ENCODE measurements at places on chromosomes 4 and X.

GRCh38 chr4:113684534-113685091, 76.9 kb downstream of the CAMK2D start:
- DNase-seq = no peak

DNA sequence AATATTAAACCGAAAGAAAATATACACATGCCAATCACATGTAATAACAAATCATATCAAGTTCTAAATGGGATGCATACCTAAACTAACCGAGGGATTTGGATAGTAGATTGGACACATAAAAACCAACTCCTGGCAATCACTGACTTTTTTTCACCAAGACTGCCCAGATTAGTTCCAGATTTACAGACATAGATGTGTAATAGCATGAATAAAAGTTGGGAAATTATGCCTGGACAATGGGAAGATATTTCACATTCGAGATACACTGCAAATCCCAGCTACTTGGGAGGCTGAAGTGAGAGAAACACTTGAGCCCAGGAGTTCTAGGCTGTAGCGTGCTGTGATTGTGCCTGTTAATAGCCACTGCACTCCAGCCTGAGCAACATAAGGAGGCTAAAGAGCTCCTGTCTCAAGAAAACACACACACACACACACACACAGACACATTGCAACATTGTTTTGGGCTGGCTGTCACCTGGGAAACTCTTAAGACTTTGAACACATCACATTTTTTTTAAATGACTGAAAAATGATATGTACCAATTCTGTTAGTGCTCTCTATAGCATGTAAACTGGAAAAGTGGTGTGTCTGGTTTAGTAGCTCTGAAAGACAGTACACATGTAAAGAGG, 5.7 kb downstream of the RAB40A start:
- DNase-seq = no peak

- DNase-seq = no peak
These were observed 362.2 kb upstream of the EMCN start for GRCh38 chr4:100880011-100880410.

- DNase-seq = no peak
These were observed 115.1 kb upstream of the DKK2 start for GRCh38 chr4:107151173-107151572.

DNA sequence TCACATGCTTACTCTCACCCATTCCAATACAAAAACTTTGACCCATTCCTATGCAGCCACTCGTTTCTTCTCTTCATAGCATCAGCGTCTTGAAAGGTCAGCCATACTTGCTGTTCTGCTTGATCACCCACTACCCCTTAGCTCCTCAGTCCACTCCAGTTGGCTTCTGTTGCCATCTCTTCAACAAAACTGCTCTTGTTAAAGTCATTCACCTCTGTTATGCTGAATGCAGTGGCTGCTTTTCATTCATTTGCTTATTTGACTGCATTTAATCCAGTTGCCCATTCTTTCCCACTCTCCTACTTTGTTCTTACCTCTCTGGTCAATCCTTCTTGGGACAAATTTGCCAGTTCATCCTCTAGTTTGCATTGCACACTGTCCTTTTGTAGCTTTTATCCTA, 24.9 kb downstream of the CEP135 start:
- DNase-seq = no peak

- no peak for DNase-seq
These were observed 637.9 kb downstream of the FAT4 start for GRCh38 chr4:125952631-125953030.

DNA sequence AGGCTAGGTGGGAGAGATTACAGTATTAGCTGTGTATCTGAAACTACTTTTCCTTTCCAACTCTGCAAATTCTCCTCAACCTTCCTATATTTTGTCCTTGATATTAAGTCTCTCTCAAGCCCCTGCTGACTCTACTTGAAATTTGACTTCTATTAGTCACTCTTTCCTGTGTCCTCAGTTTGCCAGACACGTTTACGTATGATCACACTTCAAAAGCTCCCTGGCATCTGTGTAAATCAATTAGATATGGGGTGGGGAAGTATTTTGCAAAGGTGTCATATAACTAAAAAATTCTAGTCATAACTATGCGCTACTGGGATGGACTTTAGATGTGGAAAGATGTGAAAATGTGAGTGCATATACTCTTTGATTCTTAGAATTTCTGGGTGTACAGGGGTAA, 67.4 kb upstream of the ARHGAP24 start:
- DNase-seq = no peak

- DNase-seq = no peak
These were observed 19.7 kb upstream of the AMELX start for GRCh38 chrX:11273544-11273943.

- DNase-seq = no peak
These were observed 83.3 kb downstream of the HPRT1 start for GRCh38 chrX:134543288-134543687.

DNA sequence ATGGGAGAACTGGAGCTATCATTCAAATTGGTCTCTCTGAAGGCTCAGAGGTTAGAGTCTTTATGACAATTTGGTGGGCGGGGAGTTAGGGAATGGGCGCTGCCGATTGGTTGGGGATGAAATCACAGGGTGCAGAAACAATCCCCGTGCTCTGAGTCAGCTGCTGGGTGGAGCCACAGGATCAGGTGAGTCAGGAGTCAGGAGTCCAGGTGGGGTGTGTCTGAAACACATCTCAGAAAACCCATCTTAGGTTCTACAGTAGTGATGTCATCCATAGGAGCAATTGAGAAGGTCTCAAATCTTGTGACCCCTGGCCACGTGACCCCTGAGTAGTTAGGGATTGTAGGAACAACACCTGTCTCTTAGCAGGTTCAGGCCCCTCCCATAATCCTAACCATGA, 41.6 kb upstream of the TLR3 start:
- DNase-seq = no peak

DNA sequence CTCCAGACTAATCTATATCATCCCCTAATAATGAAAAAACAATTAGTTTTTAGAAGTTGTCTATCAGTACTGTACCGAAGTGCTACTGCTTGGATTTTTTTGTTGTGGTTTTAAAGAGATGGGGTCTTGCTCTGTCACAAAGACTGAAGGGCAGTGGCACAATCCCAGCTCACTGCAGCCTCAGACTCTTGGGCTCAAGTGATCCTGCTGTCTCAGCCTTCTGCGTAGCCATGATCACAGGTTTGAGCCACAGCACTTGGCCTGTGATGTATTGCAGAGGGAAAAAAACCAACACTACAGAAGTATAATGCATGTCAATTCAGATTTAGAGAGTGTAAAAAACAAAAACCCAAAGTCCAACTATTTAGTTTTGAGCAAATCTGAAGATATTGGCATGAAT, 875.0 kb downstream of the ADGRL3 start:
- no peak for DNase-seq

DNA sequence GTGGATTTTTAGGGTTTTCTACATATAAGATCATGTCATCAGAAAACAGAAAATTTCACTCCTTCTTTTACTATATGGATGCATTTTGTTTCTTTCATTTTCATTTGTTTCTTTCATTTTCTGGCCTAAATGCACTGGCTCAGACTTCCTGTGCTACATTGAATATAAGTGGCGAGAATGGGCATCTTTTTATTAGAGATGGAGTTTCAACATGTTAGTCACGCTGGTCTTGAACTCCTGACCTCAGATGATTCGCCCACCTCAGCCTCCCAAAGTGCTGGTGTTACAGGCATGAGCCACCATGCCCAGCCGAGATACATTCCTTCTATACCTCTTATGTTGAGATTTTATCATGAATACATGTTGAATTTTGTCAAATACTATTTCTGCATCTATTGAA, 61.8 kb downstream of the BRWD3 start:
- DNase-seq = no peak

- DNase-seq = no peak
These were observed 135.2 kb downstream of the PCDH19 start for GRCh38 chrX:100274916-100275315.

All from chondrocyte (in vitro differentiated cells).